ACHN (cell line): ENCODE measurements at places on chromosomes 7 and 10.

DNA sequence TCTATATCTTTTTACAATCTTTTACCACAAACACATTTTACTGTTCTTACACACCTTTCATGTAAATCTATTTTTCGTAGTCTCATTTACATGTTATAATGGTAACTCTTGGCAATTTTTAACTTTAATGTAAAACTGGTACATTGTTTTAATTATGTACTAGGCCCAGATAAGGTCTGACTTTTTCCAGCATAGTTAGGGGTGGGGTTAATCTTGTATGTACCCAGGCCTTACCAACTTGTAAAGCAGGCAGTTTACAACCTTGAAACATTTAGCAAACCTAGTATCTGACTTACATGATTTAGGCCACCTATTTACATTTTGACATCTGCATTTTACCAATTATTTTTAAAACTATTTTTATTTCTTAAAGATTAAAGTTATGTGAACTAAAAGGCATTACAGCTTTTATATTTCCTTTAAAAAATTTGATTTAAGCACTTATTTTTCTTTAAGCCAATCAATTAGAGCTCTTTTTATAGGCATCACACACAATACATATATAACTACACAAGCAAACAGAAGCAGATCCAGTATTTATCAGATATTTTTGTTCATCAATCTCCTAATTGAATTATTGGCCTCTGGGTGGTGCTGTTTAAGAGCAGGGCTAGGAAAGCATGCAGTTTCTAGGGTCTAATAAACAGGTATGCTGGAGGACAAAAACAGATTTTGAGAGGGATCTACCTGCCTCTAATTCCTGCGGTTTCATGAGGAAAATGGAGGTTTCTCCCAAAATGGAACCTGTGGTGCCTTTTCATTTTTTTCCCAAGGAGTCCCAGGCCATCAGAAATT is 19.7 kb upstream of the CROT start:
- no peak for DNase-seq

DNA sequence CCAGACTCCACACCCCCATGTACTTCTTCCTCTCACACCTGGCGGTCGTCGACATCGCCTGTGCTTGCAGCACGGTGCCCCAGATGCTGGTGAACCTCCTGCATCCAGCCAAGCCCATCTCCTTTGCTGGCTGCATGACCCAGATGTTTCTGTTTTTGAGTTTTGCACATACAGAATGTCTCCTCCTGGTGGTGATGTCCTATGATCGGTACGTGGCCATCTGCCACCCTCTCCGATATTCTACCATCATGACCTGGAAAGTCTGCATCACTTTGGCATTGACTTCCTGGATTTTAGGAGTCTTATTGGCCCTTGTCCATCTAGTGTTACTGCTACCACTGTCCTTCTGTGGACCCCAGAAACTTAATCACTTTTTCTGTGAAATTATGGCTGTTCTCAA is 4.8 kb downstream of the OR2A25 start:
- no peak for DNase-seq

DNA sequence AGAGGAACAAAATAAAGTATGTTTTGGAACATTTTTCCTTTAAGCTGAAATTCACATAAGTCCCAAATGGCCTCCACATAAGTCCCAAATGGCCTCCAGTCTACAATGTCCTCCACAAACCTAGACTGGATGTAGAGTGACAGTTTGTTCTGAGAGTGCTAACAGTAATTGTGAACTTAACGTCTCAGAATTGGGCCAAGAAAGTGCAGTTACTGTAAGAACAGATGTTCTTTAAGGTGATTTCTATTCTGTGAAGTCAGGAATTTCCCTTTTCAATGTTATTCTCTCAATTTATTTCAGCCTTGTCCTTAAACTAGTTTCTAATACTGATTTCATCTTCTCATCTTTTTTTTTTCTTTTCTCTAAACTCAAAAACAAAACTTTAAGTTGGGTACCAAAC is 188.7 kb upstream of the SEMA3E start:
- DNase-seq = no peak

DNA sequence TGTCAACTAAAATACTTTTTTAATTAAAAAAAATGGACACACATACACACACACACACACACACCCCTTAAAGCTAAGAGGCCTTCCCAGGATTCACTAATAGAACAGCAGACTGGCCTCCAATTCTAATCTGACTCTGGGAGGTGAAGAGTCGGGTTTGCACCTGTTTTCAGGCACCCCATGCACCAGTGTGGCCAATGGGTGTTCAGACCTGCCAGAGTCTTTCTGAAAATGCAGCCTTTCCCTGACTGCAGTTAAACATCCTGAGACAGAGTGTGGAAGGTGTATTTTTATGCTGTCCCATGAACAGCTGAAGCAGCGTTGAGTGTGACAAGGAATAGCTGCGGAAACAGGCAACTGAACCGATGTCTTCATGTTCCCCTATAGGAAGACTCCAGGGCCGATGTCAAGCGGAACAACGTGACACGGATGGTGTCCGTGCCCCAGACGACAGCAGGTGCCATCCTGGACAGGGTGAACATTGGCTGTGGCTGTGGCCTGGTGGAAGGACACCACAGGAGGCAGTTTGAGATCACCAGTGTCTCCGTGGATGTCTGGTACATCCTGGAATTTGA is 74.6 kb upstream of the LYZL2 start:
- DNase-seq = no peak

- DNase-seq = no peak
These were observed 37.9 kb downstream of the CRCP start for GRCh38 chr7:66152371-66153191.
